ENCODE measurements at places on chromosomes 4 and X.
A peak's percentile ranks its signal among the peaks of the same experiment; 100 is the strongest.

GRCh38 chr4:143417679-143418403 is 81.2 kb downstream of the GAB1 start:
- no peak for DNase-seq

GRCh38 chr4:39323821-39324220 is 42.3 kb downstream of the RFC1 start:
- no peak for DNase-seq

- peak; percentile 44 for DNase-seq
These were observed 445.5 kb downstream of the PCDH10 start for GRCh38 chr4:133594390-133595207.

DNA sequence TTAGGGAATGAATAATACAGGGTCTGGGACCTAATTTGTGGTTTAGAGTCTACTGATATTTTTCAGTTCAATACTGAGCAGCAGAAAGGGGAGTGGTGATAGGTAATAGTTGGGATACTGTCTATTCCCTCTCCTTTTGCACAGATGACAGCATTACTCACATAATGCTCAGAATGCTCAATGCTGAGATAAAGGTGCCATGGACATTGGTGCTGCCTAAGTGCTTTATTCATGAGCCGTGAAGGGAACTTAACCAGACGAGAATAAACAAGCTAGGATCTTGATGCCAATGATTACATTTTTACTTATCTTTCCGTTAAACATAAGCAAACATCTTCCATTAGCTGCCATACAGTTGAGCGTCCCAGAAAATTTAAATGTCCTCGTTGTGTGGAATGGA is 75.6 kb downstream of the STK32B start:
- DNase-seq: no peak

DNA sequence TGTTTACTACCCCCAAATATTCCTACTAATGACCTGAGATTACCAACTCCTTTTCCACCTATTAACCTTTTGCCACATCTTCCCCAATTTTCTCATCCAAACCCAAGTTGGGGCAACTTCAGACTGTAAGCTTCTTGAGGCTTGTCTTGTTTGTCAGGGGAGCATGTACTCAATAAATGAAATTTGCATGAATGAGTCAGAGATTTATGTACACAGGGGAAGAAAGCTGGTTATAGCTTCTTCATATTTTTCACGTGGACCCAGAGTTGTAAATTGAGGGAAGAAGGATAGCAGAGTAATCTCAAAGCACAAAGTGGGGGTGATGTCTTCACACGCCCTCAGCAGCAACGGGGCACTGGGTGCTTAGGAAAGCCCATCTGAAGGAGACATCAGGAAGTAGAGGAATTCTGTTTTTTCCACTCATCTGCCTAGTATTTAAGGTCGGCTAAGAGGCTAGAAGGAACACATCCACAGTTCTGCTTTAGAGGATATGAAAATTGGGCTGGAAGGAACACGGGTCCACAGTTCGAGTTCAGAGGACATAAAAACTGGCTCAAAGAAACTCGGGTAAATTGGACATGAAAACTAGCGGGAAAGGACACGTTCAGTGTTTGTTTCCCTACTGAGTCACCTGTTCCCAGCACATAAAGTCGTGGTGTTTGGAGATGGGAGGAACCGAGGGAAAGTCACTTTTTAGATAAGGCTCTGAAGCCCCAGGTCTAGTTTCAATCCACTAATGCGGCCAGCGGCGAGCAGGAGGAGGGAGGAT is 696 bp upstream of the CA5B start:
- no peak for DNase-seq

- DNase-seq: peak; percentile 33
These were observed 1.1 kb downstream of the RNF150 start for GRCh38 chr4:141132072-141132708.

- DNase-seq: no peak
These were observed 556.5 kb downstream of the IL1RAPL1 start for GRCh38 chrX:29143756-29144155.

Measured in astrocyte of the spinal cord (primary cell).